ENCODE measurements at places on chromosomes 7 and 10.

GRCh38 chr7:73967832-73968290 is 60.1 kb upstream of the ELN start:
- DNase-seq = no peak

DNA sequence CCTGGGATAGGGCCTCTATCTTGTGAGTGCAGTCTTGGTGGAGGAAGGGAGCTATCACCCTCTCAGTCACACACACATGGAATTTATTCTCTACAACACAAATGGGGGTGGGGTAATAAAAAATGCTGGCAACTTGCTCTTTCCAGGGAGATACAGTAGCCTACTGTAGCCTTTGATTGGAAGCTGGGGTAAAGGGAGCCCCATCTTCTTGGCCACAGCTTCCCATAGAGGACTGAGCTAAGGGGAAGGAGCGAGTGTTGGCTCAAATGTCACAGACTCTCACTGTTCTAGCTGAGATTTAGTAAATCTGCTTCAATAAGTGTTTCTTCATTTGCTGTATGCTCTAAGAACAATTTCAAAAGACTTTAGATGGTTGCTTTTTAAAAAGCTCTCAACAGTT is 222.2 kb upstream of the CXCL12 start:
- no peak for DNase-seq

DNA sequence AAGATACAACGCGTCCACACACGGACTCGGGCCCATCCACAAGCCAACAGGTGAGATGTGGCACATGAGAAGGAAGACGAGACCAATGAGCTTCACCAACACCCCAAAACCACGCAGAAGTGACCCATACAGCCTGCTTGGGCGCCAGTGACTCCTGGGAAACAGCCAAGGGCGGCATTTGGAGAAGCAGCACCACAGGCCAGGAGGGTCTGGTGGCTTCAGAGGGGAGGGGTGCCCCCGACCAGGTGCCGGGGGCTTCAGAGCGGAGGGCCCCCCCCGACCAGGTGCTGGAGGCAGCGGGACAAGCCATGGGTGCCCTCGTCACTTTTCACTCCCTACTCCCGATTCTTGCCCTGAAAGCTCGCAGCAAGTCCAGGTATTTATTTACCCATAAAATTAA is 140.1 kb downstream of the DIP2C start:
- DNase-seq = no peak

- no peak for DNase-seq
Observed at GRCh38 chr7:44382459-44383265, 57.3 kb upstream of the CAMK2B start.

DNA sequence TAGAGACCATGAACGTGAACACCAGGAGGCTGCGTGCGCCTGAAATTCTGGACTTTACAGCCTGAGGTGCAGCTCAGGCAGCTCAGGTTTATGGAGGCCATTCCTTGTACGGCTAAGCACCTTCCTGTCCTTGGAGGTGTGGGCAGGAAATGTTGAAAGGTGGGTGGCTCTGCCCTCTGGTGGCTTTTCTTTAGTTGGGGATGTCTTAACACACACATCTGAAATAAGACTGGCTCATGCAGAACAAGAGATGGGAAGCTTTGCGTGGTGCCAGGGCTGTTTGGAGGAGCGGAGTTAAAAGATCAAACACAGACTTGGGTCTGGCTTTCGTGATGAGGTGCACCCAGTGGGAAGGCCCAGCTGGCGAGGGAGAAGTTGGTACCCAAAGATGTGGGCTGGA is 64.1 kb downstream of the DOCK1 start:
- no peak for DNase-seq

DNA sequence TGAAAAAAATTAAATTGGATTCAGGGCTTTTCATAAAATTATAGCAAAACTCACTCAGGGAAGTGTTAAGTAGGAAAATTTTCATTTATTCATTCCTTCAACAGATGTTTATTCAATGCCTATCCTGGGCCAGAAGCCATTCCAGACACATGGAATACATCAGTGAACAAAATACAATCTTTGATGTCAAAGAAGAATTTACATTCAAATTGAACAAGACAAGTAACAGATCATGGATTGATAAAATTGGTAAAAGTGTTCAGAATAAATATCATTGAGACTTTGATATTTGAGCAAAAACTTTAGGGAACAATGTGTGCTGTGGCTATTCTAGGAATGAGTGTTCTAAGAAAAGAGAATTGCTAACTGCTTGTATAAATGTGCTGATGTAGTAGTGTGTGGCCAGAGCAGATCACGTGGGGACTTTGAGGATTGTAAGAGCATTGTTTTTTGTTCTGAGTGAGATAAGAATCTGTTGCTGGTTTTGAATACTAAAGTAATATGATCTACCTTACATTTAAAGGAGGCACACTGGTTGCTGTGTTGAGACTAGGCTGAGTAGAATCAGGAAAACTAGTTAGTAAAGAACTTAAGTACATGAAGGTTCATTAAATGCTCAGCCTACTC is 957.2 kb downstream of the PCDH15 start:
- no peak for DNase-seq

GRCh38 chr7:17488829-17489228 is 190.4 kb downstream of the AHR start:
- DNase-seq = no peak

DNA sequence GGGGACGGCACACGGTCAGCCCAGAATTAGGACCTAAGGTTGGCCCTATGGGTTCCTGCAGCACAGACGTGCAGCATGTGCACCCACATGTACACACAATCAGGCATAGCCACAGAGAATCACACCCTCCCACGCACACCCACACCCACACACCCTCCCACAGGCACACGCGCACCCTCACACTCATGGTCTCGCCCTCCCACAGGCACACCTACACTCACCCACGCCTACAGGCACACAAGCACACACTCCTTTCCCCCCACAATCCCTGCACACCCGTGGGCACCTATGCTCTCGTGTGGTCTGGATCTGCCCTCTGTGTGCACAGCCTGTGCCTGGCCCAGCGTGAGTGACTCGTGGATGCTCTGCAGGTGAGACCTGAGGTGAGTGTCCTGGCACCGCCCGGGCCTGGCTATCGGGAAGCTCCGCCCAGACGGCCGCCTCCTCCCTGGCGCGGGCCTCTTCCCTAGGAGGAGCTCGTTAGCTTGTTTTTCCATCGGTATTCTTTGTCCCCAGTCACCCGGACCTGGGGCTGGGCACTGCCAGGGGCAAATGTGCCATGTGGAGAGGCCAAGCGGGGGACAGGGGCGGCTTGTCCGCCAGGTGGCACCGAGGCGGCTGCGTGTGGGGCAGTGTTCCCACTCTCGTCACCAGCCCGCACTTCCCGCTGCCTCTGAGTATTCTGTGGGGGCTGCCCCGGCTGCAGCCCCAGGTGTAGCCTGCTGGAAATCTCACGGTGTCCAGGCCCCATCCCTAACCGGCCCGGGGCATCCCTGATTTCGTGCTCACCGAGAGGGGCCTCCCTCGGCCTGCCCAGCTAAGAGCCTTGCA is 110.2 kb upstream of the FAM20C start:
- no peak for DNase-seq

DNA sequence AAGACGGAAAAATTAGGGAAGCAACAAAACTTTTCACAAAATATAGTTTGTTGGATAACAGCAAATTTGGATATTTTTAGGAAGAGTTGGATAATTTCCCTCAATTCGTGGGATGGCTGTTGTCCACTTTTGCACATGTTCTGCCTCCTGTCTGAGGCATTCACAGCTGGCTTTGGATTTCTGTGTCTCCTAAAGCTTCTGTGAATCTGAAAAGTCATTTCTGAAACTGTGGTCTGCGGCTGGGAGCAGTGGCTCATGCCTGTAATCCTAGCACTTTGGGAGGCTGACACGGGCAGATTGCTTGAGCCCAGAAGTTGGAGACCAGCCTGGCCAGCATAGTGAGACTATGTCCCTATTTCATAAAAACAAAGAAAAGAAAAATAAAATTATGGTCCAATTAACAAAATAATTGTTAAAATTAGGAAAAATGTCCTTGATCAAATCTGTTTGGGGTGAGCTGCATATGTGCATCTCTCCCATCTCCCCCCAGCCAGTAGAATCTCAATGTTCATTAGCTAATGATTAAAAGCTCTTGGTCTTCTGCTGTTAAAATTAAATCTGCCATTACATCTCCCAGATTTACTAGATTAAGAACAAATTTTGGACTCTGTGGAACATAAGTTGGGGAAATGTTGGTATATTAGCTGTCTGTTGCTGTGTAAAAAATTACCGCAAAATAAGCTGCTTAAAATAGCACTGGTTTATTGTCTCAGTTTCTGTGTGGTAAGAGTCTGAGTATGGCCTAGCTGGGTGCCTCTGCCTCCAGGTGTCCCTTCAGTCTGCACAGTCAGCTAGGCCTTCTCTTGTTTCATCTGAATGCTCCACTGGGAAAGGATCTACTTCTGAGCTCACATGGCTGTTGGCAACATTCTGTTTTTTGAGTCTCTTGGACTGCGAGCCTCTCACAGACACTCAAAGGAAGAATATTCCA is 332.0 kb upstream of the FZD1 start:
- DNase-seq = no peak

DNA sequence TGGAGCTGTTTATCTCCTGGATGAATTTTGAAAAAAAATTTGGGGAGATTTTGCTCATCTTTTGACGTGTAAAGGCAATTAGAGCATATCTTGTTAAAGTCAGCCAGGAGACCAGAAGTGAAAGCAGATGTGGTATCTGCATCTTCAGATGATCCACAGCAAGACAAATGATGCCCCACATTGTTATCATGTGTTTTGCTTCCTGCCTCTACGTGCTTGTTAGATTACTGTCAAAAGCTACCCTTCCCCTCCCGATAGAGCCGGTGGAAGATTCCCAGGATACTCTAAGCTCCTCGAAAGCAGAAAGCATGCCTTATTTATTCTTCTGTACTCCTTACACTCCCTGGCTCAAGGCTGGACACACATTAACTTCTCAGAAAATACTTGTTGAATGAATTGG is 12.9 kb downstream of the COL17A1 start:
- no peak for DNase-seq

DNA sequence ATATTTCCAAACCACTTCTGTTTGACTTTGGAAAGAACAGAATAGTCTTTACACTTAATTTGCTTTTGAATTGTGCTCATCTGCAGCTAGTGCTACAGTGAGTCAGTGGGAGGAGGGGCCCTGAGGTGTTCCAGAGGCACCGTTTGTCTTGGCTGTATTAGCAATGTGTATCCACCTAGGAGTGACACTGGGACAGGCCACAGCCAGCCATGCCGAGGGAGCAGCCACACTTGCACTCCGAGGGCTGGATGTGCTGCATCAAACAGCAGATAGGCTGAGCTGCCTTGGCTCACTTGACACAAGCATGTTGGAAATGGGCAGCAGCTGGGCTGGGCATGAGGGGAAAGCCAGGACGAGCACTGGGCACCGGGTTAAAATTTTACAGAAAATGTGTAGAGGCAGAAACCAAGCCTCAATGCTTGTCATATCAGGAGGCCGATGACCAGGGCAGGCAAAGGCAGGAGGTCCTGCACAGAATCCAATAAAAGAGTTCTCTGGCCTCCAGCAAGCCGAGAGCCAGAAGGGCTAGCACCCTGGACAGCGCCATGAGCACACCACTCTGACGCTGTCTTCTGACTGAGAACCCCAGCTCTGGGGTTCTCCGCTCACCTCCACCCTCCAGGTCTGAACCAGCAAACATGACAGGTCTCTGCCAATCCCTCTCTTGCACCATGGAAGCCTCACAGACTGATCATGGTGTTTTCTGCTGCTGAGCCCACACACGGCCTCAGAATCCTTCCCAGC is 163.3 kb downstream of the GRID1 start:
- no peak for DNase-seq

- no peak for DNase-seq
Observed at GRCh38 chr7:114922652-114923402, 933 bp downstream of the MDFIC start.

GRCh38 chr10:112184052-112184371 is 447 bp upstream of the GPAM start:
- DNase-seq = no peak

DNA sequence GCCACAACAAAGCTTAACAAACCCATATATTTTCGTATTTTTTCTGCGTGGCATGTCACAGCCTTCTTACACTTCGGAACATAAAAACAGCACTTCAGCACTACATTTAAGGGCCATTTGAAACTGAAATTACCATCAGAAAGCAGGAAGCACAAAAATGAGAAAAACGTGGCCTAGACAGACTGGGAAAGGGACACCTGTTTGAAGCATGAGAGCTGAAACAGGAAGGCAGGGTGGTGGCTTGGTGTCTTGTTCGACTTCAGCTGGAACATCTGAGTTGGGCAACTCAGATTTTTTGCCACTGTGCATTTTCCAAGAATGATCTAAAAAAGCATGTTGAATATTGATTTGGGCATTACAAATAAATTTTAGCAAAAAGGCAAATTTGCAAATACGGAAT is 243.2 kb downstream of the ELMO1 start:
- no peak for DNase-seq

DNA sequence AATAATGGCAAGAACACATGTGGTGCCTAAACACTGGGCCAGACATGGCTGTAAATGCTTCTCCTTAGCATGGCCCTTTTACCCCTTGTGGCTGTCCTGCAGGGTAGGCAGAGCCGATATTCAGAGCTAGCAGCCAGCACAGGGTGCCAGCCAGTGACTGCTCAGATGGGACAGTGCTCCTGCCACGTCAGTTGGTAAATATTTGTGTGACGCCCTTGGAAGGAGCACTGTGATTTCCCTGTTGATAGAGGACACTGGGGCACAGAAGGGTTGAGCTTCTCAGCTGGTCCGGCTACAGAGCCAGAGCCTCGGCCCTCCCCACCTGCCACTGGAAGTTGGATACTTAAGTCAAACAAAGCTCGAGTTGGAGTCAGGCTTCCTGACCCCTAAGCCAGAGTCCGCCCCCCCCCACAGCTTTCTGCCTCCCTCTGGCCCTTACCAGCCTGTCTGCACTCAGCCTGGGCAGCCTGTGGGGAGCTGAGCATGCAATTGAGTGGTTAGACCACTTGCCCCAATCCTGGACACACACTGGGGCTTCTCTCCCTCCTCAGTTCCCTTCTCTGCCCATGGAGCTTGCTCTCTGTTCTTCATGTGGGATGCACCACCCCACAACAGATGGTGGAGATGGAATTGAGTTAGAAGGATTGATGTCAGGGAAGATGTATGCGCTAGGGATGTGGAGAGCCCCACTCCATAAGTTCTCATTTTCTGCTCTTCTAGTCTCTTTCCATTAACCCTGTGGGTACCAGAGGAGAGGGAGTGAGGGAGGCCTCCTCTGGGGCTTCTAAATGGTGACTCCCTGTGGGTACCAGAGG is 350.8 kb downstream of the PLXNA4 start:
- DNase-seq = no peak

- no peak for DNase-seq
Observed at GRCh38 chr10:25048450-25048849, 32.0 kb downstream of the THNSL1 start.

- DNase-seq = no peak
Observed at GRCh38 chr10:122487174-122487765, 25.9 kb downstream of the HTRA1 start.

GRCh38 chr7:73978661-73979563 is 49.1 kb upstream of the ELN start:
- DNase-seq = no peak

DNA sequence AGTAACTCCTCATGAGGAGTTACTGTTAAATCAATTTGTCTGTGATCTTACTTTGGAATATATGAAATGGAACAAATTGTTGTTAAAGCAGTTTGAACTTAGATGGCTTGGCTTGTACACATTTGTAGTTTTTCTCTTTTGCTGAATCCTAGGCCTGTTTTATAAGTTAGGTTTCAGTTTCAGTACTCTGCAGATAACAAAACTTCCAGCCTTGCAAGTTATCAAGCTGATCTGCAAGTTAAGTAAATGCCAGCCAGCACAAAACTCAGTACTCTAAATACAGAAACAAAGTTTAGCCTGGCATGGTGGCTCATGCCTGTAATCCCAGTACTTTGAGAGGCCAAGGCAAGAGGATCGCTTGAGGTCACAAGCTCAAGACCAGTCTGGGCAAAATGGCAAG is 25.0 kb upstream of the PAXIP1 start:
- DNase-seq = no peak
